Stimulated activated CD4-positive, alpha-beta T cell treated with anti-CD3 and anti-CD28 coated beads, Interleukin-12 subunit alpha, Interleukin-12 subunit beta, amount 100 ng/mL, for 48 hours (primary cell): ENCODE measurements at places on chromosomes 6 and 20.

- no peak for DNase-seq
These were observed 38.6 kb downstream of the FOXP4 start for GRCh38 chr6:41584668-41585205.

DNA sequence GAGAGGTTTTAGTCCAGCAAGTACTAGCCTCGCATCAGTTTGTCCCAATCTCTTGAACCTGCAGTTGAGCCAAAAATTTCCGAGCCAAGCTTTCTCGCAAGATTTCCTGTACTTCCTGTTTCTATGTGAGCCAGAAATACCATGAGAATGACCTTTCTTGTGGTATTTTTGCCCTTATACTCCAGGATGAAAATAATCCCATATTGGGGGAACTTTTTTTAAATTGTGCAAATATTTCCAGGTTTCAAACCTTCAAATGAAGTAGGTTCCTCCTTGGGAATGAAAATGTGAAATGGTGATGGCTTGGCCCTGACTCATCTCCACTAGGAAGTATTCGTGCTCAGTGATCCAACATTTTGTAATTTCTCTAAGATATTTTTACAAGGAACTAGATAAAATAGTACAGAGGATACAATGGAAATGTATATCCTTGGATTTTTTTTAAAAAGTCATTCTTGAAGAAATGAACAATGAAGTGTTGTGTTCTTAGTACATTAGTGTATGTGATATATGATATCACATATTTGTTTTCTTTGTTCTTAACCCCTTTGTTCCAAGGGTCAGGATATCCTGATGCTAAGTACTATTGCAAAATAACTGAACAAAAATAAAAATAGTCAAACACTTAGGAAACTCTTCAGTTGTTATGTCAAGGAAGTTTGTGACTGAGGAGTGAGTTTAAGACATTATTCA lies 184.0 kb downstream of the PDE7B start:
- no peak for DNase-seq

DNA sequence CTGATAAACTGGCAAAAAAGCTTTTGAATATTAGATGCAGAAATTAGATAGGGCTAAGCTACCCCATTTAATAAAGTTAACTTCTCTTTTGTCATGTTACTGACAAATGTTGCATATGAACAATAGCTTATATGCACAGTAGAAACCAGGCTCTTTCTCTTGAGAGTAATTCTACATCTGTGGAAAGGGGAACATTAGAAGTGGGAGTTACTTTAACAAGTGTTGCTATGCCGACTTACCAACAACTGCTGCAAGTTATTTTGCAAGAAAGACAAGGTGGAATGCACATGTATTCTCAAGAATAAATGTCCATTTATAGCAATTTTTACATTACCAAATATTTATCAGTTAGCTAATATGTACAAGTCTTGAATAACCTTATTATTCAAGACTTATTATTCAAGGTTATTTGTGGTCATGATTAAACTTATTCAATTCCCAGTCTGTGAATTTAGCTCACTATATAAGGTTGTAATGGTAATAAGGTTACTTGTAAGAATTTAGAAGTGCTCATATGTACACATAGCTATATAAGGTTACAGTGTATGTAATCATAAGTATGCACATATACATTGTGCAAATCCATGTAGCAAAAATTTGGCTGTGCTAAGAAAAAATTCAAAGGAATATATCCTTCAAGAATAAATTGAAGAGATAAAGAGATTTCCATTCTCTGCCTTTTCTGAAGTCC lies 38.3 kb downstream of the ADGRG6 start:
- DNase-seq, result no peak

DNA sequence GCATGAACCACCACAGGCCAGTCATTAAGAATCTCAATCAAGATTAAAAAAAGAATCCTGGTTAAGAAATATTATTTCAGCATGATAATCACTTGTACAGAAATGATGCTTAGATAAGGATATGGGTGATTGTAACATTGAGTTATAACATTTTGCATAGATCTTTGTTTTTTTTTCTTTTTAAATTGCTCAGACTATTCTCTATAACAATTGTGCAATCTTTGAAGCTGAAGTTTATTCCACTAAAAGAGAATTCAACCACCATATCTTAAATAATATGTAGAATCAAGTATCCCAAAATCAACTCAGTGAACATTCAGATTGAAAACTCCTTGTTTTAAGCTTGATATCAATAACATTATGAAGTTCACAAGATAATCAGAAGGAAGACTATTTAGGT lies 663 bp upstream of the SMIM28 start:
- no peak for DNase-seq

GRCh38 chr6:119566546-119567260 lies 217.1 kb upstream of the MAN1A1 start:
- DNase-seq, result no peak

GRCh38 chr20:8156235-8157079 lies 24.4 kb downstream of the PLCB1 start:
- DNase-seq, result no peak

DNA sequence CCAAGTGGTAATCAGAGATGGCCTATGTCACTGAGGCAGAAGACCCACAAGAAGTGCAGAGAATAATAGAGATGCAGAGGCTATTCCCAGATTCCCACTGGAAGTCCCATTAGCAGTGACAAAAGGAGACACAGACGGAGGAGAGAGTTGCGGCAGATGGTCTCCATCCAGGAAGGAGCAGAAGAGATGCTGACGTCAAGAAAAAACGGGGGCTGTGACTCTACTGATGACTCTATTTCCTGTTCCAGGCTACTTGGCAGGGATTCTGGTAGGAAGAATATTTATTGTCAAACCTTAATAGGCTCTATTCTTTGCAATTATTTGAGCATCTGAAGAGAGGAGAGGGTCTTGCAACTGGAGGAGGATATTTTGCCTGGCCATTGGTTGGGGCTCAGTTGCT lies 246.0 kb upstream of the ECI2 start:
- no peak for DNase-seq

DNA sequence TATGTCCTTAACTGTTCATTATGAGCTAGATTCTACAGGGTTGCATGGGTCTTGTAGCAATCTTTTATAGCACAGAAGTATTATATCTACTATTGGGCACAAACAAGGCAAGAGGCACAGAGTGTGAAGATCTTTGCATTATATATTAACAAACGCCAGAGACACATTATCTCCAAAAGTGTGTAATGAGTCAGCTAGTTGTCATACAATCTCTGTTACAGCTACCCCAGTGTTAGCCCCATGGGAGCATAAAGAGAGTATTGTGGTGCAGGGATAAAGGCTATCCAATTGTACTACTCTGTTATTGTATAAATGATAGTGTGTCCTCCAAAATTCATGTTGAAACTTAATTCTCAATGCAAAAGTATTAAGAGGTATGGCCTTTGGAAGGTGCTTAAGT lies 148.4 kb upstream of the RIMS1 start:
- no peak for DNase-seq

DNA sequence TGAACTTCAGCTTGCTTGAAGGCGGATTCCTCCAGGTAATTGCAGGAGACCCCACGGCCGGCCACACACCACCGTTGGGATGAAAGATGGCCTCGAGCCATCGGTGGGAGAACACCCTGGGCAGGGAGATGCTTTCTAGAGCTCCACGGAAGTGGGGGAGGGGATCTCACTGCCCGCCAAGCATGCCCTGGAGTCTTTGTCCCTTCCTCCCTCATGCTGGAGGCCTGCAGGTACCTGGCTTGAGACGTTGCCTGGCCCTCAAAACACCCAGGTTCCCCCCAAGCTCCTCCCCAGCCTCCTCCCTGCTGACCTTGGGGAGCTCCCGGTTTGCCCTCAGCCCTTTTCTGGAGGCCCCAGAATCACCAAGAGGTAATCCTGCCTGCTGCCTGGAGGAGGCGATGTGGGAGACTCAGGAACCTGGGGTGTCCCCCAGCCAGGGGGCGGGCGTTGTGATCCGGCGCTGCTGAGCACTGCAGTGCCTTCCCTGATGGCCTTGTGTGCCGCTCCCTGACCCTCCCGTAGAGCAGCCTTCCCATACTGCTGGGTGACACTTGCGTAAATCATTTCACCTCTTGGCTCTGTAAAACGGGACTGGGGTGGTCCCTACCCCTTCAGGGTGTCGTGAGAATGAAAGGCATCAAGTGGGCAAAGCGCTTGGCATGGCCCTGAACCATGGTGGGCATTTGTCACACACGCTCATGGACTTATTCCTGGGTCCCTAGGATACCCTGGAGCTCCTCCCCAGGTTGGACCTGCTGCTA lies 91.4 kb downstream of the CEBPB start:
- no peak for DNase-seq

GRCh38 chr6:130935978-130936377 lies 108.8 kb downstream of the SMLR1 start:
- no peak for DNase-seq

GRCh38 chr6:95768539-95768938 lies 191.2 kb downstream of the MANEA start:
- no peak for DNase-seq

GRCh38 chr6:8174571-8174970 lies 72.2 kb upstream of the EEF1E1 start:
- no peak for DNase-seq

DNA sequence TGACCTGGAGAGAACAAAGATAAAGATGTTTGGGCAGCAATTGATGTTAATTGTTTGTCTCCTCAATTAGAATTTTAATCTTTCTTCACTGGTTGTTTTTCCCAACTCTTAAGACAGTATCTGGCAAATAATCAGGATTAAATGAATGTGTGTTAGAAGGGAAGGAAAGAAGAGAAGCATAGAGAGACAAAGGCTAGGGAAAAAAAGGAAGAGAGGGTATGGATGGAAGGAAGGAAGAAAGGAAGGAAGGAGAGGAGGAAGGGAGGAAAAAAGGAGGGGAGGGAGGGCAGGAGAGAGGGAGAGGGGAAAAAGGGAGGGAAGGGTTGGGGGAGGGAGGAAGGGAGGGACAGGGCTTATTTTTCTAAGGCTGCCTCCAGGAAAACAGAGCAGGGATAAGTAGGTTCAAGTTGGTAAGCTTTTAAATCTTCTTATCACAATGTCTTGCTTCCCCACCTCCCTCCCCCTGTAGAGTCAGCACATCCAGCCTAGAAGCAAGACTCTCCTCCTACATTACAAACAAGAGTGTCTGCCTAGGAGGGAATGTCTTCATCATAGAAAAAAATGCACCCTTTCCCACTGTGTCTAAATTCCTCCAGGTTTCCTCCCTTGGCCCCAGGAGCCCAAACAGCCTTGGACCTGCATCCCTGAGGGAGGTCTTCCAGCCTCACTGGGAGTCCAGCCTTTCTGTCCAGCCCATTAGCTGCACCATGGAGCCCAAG lies 447.8 kb upstream of the JARID2 start:
- DNase-seq, result no peak

DNA sequence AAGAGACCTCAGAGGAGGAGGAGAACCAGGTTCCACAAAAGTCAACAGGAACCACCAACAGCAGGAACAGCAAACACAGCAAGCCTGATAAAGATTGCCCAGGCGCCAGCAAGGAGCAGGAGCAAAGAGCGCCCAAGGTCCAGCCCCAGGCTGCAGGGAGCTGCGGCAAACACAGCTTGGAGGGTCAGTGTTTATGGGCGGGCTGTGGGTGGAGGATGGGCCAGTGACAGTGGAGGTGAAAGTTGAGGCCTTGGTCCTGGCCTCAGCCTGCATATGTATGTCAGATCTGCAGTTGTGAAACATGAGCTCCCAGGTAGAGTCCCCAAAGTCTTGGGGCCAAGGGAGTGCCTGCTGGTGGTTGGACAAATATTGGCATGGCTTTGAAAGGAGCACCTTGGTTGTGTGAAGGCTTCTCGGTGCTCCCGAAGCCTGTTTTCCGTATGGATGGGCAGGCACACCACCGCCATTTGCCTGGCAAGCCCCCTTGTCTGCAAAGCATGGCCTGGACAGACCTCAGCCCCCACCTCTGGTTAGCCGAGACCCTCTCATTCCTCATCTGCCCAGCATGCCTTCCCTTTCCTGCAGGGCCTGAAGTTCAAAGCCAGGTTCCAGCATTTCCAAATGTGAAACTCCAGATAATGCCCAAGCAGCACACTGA lies 2.0 kb upstream of the CAPN11 start:
- no peak for DNase-seq

DNA sequence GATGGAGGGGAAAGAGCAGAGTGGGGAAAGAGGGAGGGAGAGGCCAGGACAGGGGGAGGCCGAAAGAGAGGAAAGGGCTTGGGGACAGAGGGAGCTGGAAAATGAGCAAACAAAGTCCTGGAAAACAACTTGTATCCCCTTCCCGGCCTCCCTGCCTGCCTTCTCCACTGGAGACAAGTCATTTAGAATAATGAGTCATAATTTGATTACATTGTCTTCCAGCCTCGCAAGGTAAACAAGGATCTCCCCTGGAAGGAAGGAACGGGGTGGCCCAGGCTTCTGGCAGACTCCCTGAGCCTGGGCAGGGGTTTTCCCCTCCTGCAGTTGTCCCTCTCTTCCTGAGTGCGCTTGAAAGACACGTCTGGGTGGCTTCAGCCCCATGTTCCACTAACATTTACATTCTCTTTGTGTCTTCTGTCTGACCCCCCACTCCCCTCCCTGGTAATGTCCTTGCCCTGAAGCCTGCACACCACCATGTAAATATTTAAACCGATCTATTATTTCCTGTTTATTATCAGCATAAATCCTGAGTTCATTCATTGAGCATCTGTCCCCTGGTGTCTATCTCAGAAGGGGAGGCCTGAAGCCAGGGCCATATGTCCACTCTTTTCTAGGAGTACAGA lies 12.1 kb upstream of the MRPS18A start:
- DNase-seq, result no peak

- DNase-seq, result no peak
These were observed 23.7 kb upstream of the SIRT5 start for GRCh38 chr6:13550656-13551055.

GRCh38 chr6:108432792-108433191 lies 127.9 kb upstream of the FOXO3 start:
- no peak for DNase-seq

GRCh38 chr20:2984956-2985661 lies 58.3 kb upstream of the GNRH2 start:
- peak; percentile 30 for DNase-seq

DNA sequence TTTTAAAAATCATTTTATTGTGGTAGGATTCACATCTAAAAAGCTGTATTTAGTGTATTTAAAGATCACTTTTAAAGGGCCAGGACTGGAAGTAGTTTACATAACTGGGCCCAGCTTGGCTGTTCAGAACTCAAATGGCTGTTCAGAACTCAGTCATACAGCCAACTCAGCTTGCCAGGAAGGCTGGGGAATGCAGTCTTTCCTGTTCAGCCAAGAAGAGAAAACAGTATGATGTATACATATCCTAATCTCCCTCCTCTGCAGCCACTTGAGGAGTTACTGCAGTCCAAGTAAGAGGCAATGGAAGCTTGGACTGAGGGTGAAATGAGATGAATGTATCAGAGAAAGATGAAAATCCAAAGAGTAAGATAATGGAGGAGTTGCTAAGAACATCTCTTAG lies 24.6 kb downstream of the DSTN start:
- no peak for DNase-seq

GRCh38 chr6:143969077-143969476 lies 39.0 kb downstream of the PLAGL1 start:
- DNase-seq, result no peak

GRCh38 chr6:15349379-15349778 lies 103.5 kb downstream of the JARID2 start:
- DNase-seq, result no peak

DNA sequence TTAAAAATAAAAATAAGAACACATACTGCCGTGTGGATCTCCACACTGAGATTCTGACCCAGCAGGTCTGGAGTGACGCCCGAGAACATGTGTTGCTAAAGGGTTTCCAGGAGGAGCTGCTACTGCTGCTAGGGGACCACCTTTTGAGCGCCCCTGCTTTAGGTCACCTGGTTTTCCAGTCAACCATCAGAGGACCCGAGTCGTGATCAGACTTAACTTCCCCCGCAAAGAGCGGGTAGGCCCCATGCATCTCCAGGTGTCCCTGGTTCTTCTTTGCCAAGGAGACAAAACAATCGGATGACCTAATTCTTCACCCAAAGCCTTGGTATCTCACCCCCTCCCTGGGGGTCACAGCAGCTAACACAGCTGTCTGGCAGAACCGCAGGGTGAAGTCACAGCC lies 51.1 kb upstream of the STX16 start:
- no peak for DNase-seq
